ENCODE measurements at places on chromosomes 12 and 14.

GRCh38 chr12:57455374-57456144, 452 bp downstream of the INHBE start:
- DNase-seq = no peak

DNA sequence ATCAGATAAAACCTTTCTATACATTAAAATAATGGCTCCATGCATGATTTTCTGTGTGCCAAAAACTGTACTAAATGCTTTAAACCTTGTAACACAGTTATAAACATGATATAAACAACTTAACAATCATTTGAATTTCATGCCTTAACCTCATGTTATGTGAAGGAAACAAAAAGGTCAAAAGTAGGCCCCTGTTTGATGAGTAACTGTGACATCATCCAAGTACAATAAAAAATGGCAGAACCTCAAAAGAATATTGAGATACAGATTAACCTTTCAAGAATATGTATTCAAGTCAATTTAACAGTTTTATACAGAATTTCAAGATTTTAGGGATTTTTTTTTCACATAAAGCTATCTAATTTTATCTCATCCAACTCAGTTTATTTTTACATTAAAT, 310.7 kb upstream of the DCN start:
- DNase-seq = no peak

GRCh38 chr14:69314327-69314726, 54.4 kb downstream of the GALNT16 start:
- no peak for DNase-seq

DNA sequence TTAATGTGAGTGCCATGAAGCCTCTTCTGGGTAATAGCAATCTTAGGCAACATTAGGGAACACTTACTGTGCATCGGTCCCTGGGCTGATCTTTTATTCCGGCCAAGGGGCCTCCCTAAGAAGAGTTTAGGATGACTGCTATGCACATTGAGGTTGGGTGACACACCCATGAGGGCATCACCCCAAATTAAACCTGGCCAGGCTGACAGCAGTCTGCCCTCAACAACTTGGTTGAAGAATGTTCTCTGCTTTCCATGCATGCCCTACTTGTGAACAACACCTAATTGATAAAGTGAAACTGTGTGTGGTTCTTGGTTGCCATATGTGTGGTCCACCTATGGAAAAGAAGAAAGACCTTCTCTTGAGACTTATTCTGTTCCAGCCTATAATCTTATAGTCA, 1098.0 kb downstream of the BCL11B start:
- DNase-seq = no peak

GRCh38 chr12:14795028-14795448, 8.2 kb downstream of the WBP11 start:
- no peak for DNase-seq

GRCh38 chr14:30521899-30522736, 36.8 kb upstream of the G2E3 start:
- DNase-seq = no peak

GRCh38 chr14:89489761-89490437, 72.9 kb upstream of the FOXN3 start:
- no peak for DNase-seq

- no peak for DNase-seq
Measured at GRCh38 chr14:90557516-90557915, 160.7 kb downstream of the CALM1 start.

GRCh38 chr12:91009319-91009950, 4.7 kb upstream of the EPYC start:
- no peak for DNase-seq

DNA sequence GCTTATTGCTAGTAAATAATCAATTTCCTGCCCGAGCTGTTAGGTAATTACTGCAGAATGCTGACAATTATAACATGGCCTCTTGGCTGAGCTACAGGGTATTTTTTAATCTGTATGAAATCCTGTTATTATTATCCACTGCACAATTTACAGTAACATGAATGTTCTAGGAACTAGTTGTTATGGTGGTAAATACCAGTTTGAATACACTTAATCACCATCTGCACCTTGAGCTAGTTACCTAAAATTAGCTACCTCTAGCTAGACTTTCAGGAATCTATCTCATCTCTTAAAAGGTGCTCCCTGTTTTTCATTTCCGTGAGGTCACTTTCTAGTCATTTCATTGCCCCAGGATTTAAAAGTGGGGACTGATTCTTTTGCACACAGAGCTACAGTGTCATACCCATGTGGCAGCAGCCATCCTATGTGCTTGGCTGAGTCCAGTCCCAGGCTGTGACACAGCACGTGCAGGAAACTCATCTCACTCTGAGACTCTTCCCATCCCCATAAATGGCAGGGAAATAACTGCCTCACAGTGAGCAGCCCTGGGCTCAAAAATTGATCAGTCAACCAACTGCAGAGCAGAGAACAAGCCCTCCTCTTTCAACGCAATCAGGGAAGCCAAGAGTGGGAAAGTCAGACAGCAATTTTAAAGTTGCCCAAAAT, 37.6 kb downstream of the DCP1B start:
- no peak for DNase-seq

- no peak for DNase-seq
Measured at GRCh38 chr12:119727600-119728443, 59.9 kb downstream of the PRKAB1 start.

DNA sequence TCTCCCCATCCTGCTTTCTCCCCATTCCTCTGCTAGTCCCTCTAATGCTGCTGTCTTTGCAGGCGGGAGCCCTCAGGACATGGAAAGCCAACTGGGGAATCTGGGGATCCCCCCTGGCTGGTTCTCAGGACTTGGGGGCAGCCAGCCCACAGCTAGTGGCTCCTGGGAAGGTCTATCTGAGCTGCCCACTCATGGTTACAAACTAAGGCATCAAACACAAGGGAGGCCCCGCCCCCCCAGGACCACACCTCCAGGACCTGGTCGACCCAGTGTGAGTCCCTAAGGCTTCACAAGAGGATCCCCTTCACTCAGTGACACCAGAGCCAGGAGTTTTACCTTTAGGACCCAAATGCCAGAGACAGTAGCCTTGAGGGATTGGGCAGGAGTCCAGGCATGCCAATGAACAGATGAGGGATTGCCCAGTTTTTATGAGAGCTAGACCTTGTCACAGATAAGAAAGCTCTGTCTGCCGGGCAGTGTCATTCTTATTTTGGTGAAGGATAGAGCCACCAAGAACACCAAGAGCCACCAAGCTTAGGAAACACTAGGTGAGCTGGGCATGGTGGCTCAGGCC, 8.0 kb upstream of the CPNE6 start:
- DNase-seq = no peak

DNA sequence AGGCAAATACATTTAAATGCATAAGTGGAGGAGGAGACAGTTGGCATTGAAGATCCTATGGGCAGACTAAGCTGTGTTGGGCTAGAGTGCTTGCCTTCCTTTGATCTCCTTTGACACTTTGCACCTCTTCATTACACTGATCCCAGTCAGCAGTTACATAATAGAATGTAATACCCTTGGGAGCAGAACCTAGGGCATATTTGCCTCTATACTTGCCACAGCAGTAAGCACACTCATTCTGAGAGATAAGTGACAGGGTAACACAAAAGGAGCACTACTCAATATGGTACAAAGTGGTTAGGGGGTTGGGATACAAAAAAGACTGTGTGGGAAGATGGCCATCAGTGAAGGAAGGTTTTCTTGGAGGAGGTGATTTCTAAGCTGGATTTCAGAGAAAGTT, 9.0 kb downstream of the MARS1 start:
- DNase-seq = no peak

GRCh38 chr14:82134411-82134810, 600.8 kb upstream of the SEL1L start:
- DNase-seq = no peak

- DNase-seq = no peak
Measured at GRCh38 chr12:113465808-113466453, 5.7 kb downstream of the LHX5 start.

DNA sequence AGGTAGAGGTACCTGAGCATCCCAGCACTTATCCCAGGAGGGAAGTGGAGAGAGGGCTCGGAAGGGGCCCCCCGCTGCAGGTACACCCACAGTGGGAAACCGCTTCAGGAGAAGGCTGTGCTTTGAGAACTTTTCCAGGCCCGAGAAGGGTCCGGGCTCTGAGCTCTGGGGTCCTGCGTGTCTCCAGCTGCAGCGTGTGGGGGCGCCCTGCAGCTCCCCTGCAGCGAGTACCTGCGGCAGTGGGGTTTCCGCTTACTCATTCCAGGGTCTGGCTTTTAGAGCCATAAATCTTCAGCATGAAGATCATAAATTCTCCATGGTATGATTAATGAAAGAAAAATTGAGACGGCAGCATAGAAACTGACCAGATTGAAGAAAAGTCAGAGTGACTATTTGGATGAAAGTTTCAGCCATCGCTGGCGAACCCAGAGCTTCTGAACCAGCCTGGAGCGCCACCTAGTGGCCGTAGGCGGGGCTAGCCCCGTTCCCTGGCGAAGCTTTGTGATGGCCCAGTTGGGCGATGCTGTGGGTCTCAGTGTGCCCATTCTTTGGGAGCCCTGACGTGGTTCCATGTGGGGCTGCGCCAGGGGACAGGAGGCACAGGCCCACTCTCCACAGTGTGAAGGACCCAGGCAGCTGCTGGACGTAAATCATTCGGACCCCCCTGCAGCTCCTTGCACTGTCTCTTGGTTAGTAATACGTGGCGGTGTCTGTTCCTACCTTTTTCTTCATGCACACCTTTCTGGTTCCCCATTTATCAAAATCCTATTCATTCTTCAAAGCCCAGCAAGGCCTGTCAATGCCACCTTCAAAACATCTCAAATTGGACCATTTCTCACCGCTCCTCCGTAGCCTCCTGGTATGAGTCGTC, 198.2 kb downstream of the TSPAN9 start:
- peak; percentile 28 for DNase-seq

DNA sequence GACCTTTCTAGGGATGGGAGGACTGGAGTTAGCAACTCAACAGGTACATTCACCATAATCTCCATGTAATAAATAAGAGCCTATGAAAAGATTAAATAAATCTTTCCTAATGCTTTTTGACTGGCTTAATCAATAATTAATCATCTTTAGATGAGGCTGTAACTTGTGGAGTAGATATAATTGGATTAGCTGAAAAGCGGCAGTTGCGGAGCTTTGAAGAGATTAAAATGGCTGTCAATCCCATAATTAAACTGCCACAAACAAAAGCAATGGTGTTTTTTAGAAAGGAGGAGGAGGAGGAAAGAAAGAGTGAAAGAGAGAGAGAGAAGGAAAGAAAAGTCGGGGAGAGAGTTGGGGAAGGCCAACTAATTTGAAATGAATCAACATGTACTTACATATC, 70.7 kb upstream of the TMEM263 start:
- no peak for DNase-seq

DNA sequence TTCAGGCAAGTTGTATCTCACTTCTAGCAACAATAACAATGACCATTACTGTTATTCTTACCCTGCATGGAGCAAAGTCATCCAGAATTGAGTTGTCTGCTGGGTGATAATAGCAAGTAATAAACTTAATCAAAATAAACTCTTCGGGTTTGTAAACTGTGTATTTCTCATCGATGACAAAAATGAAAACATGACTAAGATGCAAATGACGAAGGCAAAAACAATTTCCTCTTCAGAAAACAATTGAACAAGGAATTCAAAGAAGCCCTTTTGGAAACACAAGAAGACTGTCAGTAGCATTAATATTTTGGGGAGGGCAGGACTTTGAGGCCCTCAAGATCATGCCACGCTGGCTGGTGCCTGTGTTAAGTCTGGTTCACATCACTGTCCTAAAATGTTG, 232.0 kb downstream of the BTG1 start:
- no peak for DNase-seq

- DNase-seq = no peak
Measured at GRCh38 chr14:89842837-89843236, 111.7 kb downstream of the EFCAB11 start.

DNA sequence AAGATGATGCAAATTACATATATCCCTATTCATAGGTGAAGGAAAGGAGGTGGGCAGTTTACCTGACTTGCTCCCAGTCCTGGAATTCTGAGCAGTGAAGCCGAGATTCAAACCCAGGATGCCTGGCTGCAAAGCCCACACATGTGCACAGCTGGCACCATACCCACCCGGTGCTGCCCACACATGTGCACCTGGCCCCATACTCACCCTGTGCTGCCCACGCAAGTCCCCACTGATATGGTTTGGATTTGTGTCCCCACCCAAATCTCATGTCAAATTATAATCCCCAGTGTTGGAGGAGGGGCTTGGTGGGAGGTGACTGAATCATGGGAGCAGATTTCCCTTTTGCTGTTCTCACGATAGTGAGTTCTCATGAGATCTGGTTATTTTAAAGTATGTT, 179.2 kb upstream of the C14orf180 start:
- DNase-seq = no peak

DNA sequence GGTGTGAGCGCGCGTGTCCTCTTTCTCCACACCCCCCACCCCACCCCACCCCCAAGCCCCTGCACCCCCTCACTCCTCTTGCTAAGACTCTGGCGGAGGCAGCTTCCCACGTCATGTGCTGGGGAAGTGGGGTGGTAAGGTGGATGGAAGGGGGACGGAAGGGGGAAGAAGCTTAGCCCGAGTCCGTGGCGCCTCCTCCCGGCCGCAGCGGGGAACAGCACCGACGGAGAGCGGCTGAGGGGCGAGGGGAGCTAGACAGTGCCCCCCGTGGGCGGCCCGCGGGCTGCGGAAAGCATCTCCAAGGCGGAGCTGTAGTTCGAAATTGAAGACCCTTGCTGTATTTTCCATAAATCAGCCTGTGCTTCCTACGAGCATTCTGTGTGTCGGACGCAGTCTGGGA, 588 bp upstream of the GRIN2B start:
- DNase-seq = no peak

GRCh38 chr12:75361408-75361807, 26.9 kb downstream of the GLIPR1L1 start:
- DNase-seq = no peak

- DNase-seq = no peak
Measured at GRCh38 chr12:122023339-122024131, 1.9 kb downstream of the BCL7A start.

GRCh38 chr14:98623788-98624415, 648.1 kb downstream of the BCL11B start:
- no peak for DNase-seq

DNA sequence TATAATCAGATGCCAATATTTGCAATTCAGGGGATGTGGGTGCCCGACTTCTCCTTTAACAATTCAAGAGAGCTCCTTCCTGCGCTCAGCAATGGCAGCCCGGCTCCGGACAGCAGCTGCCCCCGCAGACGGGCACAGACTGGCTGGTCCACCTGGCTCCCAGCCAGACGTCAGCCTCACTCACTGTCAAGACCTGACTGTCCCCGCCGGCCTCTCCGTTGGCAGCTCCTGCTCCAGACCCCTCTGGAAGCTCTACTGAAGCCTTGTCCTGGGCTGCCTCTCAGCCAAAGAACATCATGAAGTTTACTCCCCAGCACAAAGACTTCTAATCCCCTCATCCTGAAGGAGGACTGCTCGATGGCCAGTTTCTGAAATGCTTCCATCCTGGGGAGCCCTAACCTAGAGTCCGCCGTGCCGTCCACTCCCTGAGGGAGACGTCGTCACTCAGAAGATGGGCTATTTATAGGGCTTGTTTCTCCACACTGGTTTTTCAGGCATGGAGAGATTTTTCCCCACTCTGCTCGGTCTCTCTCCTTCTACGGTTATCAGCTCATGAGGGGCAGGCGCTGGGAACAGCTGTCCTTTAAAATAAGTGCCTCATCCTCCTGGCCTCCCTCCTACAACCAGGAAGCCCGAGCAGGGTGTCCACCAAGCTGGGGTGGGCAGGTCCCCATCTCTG, 126.2 kb downstream of the RFLNA start:
- no peak for DNase-seq
